ENCODE measurements at places on chromosomes 16 and 17.
A peak's percentile ranks its signal among the peaks of the same experiment; 100 is the strongest.

DNA sequence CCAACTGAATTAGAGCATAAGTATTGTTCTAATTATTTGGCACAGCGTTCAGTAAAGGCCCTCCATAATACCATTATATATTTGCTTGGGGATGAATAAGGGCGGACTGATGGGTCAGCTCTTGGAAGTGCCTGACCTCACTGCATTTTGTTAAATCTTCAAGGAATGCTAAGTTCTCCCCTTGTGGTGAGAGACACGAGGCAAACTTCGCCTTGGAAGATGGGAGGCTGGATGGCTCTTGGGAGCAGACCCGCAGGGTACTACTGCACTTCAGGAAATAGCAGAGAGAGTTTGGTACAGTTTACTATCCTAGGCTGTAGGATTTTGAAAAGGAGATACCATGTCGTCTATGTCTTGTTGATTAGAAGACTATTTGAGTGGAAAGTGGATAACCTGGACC lies 87.0 kb upstream of the RPRML start:
- DNase-seq = no peak
- H3K36me3 ChIP-seq = peaks cover 33% of the 10 kb centered on the region
- H3K27me3 ChIP-seq = no peaks in the 10 kb centered on the region
- H3K4me1 ChIP-seq = peaks cover 24% of the 10 kb centered on the region

GRCh38 chr16:85594273-85594977 lies 18.7 kb upstream of the GSE1 start:
- no peak overlapping the region for H3K4me3 ChIP-seq
- peaks cover 18% of the 10 kb centered on the region for H3K4me1 ChIP-seq
- no peak overlapping the region for H3K27ac ChIP-seq
- H3K27me3 ChIP-seq = no peaks in the 10 kb centered on the region

GRCh38 chr17:68383443-68384321 lies 73.6 kb downstream of the WIPI1 start:
- no peaks in the 10 kb centered on the region for H3K27me3 ChIP-seq
- no peak for DNase-seq
- no peak overlapping the region for H3K4me3 ChIP-seq

DNA sequence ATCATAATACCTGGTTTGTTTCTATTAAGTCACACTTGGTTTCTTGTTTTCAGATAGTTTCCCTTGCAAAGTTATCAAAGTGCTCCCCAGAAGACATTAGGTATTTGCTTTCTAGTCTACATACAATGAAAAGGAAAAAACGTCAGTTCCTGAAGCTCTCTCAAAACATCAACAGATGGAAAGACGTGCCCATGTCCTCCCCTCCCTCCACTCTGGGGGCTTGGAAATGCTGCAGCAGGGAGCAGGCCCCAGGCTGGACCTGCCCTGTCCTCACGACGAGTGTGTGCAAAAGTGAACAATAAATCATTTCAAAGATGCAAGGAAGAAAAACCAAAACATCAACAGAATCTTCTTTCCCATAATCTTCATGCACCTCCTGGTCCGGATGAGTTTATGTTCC lies 118.5 kb downstream of the USP22 start:
- H3K4me3 ChIP-seq = no peak overlapping the region
- no peak for DNase-seq
- H3K36me3 ChIP-seq = no peaks in the 10 kb centered on the region
- H3K27ac ChIP-seq = no peak overlapping the region
- peaks cover 16% of the 10 kb centered on the region for H3K27me3 ChIP-seq

GRCh38 chr16:78925083-78925767 lies 675.3 kb downstream of the MAF start:
- H3K4me1 ChIP-seq = peaks cover 17% of the 10 kb centered on the region
- H3K27ac ChIP-seq = no peak overlapping the region
- H3K27me3 ChIP-seq = no peaks in the 10 kb centered on the region
- H3K36me3 ChIP-seq = peaks cover 17% of the 10 kb centered on the region
- H3K4me3 ChIP-seq = no peak overlapping the region

DNA sequence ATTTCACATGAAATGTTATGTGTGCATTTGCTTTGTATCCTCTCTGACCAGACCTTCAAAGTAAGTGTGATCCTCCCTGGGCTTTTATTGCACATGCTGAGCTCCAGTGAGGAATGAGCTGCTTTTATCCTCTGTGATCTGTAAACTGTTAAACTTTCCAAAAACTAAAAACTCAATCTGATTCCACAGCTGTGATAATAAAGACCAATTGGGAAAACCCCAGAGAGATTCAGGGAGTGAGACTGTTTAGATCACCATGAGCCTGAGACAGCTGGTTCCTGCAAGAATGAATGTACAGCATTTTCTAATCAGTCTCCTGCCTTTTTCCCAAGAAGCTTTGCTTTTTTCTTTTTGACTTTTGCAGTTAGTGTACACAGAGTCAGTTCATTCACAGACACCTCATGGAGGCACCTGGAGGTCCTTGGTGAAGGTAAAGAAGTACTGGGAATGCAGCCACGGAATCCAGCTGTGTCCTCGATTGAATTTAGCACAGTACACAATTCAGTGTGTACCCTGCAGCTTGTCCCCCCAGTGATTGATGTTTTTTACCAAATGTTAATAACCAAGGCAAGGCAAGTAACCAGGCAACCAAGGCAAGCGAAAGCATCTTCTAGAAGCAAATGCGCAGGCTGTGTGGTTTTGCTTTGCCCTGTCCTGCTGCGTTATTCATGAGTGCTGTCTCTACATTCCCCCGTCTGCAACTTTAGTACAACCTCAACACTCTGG lies 182.6 kb downstream of the LGALS9B start:
- DNase-seq = no peak
- no peaks in the 10 kb centered on the region for H3K36me3 ChIP-seq
- no peak overlapping the region for H3K4me3 ChIP-seq
- no peak overlapping the region for H3K27ac ChIP-seq
- peaks cover 28% of the 10 kb centered on the region for H3K4me1 ChIP-seq

- no peak overlapping the region for H3K4me3 ChIP-seq
- no peak for DNase-seq
- peak overlapping the region; percentile 80 for H3K27ac ChIP-seq
- H3K4me1 ChIP-seq = peaks cover 37% of the 10 kb centered on the region
- no peaks in the 10 kb centered on the region for H3K27me3 ChIP-seq
Observed at GRCh38 chr16:4678596-4678995, 14.8 kb upstream of the NUDT16L1 start.

- H3K4me1 ChIP-seq = peaks cover 45% of the 10 kb centered on the region
- peak overlapping the region; percentile 91 for H3K27ac ChIP-seq
- H3K36me3 ChIP-seq = peaks cover 67% of the 10 kb centered on the region
Observed at GRCh38 chr16:87457709-87458423, 35.0 kb downstream of the ZCCHC14 start.

DNA sequence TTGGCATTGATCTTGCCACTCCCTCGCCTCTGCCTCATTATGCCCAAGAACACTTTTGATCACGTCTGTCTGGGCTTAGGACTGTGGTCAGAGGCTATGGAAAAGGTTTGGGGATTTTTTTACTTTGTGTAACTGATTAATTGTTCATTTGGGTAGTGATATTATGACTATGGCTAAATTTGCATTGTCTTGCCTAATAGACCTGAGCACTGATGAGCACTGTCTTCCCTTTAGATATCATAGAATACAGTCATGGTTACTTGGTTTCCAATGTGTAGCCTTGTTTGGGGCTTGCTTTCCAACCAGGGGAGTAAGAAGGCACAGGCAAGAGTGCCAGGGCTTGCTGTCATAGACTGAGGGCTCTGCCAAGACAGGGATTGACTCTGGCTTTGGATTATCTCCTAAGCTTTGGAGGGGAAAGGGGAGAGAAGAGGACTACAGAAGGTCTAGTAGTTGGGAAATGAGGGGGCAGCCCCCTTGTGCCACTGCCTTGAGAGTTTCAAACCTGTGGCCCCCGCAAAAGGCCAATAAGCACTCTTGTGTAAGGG lies 13.7 kb downstream of the LIMD2 start:
- H3K4me3 ChIP-seq = no peak overlapping the region
- H3K27me3 ChIP-seq = no peaks in the 10 kb centered on the region
- H3K36me3 ChIP-seq = peaks cover 76% of the 10 kb centered on the region
- H3K4me1 ChIP-seq = peaks cover 21% of the 10 kb centered on the region
- H3K27ac ChIP-seq = peak overlapping the region; percentile 90
- DNase-seq = no peak

DNA sequence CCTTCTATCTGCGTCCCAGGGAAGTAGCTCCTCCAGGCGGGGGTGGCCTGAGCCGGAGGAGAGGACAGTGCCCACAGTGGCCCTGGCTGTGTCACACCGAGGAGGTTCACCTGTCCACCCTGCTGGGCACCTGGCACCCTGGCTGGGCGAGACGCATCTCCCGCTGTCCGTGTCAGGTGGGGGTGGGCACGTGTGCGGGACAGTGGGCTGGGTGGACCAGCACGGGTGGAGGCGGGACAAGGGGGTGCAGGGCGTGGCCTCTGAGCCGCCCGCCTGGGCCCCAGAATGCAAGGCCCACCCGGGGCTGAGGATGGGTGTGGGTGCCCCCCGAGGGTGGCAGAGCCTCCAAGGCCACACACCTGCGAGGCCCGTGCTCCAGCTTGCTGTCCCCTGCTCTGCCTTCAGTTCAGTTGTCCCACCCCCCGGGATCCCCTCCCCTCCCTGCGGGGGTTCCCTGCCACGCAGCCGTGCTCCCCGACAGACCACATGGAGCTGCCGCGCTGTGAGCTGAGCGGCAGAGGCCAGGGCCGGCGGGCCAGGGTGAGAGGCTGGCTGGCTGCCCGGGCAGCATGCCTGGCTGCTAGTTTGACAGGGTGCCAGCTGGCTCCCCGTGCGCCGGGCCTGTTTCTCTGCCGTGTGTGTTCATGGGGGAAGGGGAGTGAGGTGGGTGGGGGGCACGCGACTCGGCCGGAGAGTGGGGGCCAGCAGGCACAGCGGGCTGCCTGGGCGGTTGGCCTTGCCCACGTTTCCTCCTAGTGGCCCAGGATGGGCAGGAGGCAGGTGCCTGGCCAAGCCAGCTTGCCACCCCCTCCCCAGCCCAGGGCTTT lies 33.9 kb downstream of the BAHCC1 start:
- no peak overlapping the region for H3K4me3 ChIP-seq
- no peaks in the 10 kb centered on the region for H3K36me3 ChIP-seq
- H3K27ac ChIP-seq = no peak overlapping the region
- peak; percentile 52 for DNase-seq
- peaks cover 12% of the 10 kb centered on the region for H3K4me1 ChIP-seq

- no peak within 1 kb of the TSS for H3K27ac ChIP-seq
- DNase-seq = peak; percentile 48
- peaks cover 23% of the 10 kb centered on the region for H3K4me1 ChIP-seq
- H3K27me3 ChIP-seq = peaks cover 80% of the 10 kb centered on the region
Observed at GRCh38 chr16:68644715-68645493, at the start of gene CDH3. Gene CDH3, plus strand, starts transcription at chr16:68645310. Its CDS starts 70 bp downstream, at chr16:68645380.

- H3K4me1 ChIP-seq = peaks cover 17% of the 10 kb centered on the region
- H3K27me3 ChIP-seq = peaks cover 2% of the 10 kb centered on the region
- H3K4me3 ChIP-seq = no peak overlapping the region
- no peak for DNase-seq
- no peak overlapping the region for H3K27ac ChIP-seq
Observed at GRCh38 chr16:68781784-68782183, 44.7 kb downstream of the CDH1 start.

DNA sequence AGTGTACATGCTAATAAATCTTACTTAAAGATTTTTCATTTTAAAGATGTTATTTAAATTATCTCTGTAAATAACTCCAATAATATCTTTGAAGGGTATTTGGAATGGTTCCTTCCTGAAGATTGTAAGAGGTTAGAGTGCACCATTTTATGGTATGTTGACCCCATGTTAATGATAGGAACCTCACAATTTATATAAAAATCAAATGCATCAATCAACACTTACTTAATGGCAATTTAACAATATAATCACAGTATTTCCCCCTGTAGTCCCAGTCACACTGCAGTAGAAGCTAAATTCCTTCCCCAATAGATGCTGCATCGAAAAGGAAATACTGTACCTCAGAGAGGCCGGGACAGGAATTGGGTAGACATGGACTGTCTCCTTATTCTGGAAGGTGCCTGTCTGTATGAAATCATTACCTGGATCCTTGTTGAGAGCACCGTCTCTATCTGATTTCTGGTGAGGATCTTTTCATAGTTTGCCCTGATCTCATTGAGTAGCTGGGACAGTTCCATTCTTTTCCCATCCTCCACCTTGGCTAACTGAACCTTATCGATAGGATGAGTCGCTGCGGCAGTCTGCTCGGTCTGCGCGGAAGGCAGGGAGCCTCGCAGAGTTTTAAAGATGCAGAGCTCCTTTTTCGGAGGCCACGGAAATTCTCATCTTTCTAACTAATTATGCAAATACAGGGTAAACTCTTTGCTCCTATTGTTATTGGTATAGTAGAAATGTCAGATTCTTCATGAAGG lies at the start of gene KRT222:
Gene KRT222 (minus strand): TSS at position 596 of the 752 bp plus-strand sequence. CDS start 78 bp downstream, at position 518.
- H3K27ac ChIP-seq = no peak within 1 kb of the TSS
- no peak for DNase-seq
- peak within 1 kb of the TSS; percentile 32 for H3K4me3 ChIP-seq

DNA sequence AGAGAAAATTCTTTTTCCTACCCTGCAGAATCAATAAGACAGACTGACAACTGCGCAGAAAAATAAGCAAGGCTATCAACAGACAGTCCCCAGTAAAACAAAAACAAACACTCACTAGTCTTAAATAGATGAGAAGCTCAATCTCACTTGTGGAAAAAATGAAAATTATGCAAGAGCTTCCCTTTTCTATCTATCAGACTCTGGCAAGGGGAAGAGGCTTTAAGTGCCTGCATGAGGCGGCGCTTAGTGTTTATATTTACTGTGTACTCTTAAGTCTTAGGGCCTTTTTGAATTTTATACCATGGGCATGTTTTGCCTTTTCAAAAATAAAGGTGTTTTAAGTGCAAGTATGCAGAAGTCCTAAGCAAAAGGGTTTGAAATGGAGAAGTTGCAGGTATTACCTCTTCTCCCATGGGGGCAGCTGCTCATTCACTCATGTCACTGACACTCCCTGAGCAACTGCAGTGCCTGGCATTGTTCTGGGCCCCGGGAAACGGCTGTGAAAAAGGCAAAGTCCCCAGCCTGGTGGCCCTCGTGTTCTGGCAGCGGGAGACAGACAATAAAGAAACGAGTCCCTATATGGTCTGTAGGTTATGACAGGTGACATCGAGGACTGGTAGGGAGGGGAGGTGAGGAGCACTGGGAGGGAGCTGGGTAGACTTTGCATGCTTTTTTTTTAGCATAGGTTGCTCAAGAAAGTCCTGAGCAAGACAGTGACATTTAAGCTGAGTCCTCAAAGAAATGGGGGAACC lies 35.2 kb downstream of the HSBP1 start:
- H3K27me3 ChIP-seq = peaks cover 10% of the 10 kb centered on the region
- no peaks in the 10 kb centered on the region for H3K36me3 ChIP-seq
- no peak for DNase-seq
- no peak overlapping the region for H3K4me3 ChIP-seq
- no peaks in the 10 kb centered on the region for H3K4me1 ChIP-seq
- H3K27ac ChIP-seq = no peak overlapping the region
